C1 segment of cervical spinal cord (tissue), 14 donors: ENCODE measurements at places on chromosomes 16 and 17.

- DNase-seq: no peak
Measured at GRCh38 chr17:44360826-44361225, 2.8 kb downstream of the FAM171A2 start.

DNA sequence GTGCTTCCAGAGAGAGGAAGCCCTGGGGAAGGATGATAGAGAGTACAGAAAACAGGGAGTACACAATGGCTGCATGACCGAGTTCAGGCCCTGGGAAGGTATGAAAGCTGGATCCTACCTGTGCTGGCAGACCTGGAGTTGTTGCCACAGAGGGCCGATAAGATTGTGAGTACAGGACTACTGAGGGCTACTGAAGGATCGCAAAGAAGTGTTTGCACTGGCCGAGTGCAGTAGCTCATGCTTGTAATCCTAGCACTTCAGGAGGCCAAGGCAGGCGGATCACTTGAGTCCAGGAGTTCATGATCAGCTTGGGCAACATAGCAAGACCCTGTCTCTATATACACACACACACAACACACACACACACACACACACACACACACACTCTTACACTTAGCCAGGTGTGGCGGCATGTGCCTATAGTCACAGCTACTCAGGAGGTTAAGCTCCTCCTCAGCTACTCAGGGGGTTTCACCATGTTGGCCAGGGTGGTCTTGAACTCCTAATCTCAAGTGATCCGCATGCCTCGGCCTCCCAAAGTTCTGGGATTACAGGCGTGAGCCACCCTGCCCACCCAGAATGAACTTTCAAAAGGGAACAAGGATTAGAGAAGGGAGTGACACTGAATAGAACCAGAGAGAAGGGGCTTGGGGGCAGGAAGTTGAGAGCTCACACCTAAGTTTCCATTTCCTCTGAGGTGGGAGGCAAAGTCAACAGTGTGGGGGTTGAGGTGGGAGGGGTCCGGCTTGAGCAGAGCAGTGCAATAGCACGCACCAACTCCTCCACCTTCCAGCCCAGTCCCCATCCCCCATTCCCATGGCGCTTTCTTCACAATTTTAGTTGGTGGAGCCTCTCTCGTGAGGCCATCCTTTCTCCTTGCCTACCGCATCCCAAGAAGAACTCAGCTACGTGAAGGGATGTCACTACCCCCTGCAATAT is 7.5 kb downstream of the SCIMP start:
- DNase-seq: no peak

DNA sequence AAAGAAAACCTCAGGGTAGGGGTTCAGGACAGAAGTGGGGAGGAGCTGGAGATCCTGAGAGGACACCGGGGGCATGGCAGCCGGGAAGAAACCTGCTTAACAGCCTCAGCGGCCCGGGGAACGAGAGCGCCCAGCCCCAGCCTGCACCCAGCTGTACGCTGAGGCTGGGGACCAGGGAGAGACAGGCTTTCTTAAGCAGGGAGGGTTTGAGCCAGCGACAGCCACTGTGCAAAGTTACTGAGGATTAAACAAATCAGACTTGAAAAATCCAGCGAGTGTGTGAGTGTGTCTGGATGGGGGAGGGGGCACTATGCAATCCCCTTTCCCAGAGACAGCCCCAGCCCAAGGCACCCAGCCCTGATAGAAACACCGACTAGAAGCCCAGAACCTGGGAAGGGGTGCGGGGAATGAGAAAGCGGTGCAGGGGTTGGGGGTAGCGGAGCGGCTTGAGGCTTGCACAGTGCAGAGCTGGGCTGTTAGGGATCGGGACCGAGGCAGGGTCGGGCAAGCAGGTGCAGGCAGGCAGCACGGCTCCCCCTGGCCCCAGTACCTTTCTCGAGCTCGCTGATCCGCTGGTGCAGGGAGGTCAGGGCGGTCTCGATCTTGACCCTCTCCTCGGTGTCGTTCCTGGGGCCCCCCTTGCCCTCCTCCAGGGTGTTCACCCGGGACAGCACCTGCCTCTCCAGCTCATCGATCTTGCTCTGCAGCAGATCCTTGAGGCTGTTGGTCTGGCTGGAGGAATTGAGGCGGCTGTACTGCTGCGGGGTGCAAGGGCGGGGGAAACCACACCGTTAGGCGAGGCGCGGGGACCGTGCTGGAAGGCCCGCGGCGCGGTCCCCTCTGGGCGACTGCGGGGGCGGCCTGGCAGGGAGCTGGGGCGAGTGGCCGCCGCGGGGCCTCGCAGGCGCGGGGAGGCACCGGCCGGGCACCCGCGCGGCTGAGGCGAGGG is 1.2 kb downstream of the NPTX1 start:
- no peak for DNase-seq

GRCh38 chr17:10063730-10064241 is 134.6 kb downstream of the GAS7 start:
- DNase-seq: peak; percentile 34

DNA sequence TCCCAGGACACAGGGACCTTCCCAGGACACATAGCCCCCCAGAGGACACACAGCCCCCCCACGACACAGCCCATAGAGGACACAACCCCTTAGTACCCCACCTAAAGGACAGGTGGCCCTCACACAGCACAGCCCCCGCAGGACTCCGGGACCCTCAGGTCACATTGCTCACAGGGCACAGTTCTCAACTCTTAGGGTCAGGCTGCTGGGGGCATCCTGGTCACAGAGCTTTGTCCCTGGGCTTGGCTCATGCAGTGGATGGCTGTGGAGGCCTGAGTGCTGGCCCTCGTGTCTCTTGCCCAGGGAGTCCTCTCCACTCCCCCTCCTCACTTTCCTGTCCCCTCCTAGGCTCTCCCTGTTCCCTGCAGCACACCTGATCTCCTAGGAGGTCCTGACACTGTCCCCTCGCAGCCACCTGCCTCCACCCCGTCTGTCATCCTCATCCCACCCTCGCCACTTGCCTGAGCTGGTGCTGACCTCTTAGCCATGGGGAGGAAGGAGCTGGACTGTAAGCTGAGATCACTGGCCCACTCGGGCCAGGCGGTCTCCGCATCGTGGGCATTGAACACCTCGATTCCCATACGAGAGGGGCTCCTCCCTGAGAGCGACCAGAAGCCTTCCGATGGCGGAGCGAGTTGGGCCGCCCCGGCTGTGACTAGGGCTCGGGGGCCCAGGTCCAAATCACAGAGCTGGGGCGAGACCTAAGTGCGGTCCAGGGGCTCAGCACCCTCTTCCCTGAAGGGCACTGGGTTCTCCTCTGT is 1.4 kb upstream of the WDR45B start:
- no peak for DNase-seq

GRCh38 chr17:57464191-57464864 is 208.0 kb downstream of the MSI2 start:
- DNase-seq: no peak

GRCh38 chr16:4700380-4700996 is 7.1 kb downstream of the NUDT16L1 start:
- DNase-seq: no peak

DNA sequence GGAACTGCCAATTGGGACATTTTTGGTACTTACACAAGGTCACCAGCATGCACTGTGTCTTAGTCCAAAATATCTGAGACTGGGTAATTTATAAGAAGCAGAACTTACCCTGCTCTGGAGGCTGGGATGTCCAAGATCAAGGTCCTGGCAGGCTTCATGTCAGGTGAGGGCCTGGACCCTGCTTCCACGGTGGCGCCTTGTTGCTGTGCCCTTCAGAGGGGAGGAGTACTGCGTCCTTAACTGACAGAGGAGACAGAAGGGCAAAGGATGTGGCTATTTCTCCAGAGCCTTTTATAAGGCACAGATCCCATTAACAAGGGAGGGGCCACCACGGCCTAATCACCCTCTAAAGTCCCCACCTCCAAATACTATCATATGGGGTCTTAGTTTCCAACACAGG is 178.9 kb downstream of the C16orf95 start:
- DNase-seq: no peak

- no peak for DNase-seq
Measured at GRCh38 chr16:30802936-30803335, 15.9 kb upstream of the ZNF629 start.

GRCh38 chr17:63760771-63761539 is 12.4 kb downstream of the CCDC47 start:
- no peak for DNase-seq
